ENCODE measurements at places on chromosomes 1 and 21.

DNA sequence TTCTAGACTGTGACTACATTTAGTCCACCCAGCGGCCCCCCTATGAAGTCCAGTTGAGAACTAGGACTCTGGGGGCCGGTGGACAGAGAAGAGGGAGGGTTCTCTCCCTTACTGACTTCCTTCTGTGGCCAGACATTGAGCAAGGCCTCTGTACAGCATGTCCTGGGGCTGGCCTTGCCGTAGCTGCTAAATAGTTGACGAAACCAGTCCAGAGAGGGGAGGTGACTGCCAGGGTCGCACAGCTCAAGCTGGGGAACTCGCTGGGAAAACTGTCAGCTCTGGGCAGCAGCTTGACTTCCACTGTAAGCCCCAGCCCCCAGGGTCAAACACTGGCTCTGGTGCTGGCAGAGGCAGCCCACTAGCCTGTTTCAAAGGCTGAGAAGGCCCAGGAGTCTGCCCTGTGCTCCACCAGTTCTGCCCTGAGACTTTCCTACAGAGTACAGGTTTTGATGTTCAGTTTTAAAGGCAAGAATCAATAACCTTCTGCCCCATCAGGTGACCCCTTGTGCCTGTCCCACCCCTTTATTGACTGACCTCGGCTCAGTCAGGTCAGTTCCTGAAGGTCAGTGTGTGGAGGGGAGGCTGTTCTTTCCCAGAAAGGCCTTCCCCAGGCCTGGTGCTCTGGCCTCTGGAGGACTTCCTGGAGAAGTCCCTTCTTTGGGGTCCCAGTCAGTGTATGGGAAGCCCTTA lies 14.1 kb downstream of the PCSK9 start:
- no peak for DNase-seq

DNA sequence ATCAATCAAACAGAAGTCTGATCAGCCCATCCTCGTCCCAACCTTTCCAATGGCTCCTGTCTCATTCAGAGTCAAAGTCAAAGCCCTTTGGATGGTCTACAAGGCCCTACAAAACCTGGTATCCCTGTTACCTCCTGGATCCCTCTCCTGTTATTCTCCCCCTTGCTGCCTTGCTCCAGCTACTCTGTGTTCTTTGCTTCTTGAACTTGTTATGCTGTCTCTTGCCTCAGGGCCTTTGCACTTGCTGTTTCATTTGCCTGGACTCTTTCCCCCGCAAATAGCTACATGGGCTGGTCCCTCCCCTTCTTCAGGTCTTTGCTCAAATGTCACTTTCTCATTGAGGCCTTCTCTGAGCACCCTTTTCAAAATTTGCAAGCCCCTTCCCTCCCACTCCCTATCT lies 1.4 kb upstream of the CSF3R start:
- DNase-seq = no peak

DNA sequence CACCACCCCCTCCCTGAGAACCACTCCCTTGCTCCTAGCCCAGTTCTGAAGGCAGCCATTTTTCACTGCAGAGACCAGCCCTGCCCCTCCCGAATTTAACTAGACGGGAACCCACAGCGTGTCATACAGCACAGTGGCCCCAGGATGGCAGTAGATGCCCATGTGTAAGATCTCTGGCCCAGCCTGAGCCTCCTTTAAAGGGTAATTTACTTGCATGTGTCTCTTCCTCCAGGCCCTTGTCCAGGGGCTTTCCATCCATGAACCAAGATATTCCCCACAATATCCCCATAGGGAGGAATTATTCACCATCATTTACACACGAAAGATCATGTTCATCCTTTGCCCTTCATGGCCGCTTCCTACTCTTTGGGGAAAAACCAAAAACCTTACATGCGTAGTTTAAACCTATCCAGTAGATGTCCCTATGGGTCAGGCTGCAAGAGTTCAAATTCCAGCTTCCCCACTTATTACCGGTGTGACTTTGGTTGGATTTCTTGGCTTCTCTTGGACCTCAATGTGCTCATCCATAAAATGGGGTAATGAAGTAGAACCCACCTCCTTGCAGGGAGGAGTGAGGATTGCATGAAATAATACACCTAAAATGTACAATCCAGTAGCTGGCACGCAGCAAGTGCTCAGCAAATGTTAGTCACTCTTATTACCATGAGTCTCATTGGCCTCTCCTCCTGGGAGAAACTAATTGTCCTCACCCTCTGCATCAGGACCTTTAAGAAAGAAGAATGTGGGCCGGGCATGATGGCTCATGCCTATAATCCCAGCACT lies 4.0 kb upstream of the LACTBL1 start:
- peak; percentile 12 for DNase-seq

DNA sequence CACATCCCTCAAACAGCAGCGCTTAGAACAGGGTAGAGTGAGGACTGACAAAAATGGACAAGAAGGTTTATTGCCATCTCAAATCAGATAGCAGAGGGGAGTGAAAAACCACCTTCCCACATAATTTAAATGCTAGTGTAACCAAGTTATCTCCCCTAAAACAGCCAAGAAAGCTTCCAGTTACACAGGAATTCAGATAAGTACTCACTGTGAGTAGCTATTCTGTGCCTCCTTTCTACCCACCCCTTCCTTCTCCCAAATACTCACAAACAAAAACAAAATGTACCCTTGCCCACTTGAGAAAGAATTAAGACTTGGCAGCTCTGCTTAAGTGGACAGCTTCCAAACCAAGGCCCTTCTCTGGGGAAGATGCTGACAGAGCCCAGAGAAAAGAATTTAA lies 9.1 kb downstream of the OTUD7B start:
- DNase-seq = no peak

GRCh38 chr1:192615055-192615454 lies 20.9 kb upstream of the RGS13 start:
- no peak for DNase-seq

DNA sequence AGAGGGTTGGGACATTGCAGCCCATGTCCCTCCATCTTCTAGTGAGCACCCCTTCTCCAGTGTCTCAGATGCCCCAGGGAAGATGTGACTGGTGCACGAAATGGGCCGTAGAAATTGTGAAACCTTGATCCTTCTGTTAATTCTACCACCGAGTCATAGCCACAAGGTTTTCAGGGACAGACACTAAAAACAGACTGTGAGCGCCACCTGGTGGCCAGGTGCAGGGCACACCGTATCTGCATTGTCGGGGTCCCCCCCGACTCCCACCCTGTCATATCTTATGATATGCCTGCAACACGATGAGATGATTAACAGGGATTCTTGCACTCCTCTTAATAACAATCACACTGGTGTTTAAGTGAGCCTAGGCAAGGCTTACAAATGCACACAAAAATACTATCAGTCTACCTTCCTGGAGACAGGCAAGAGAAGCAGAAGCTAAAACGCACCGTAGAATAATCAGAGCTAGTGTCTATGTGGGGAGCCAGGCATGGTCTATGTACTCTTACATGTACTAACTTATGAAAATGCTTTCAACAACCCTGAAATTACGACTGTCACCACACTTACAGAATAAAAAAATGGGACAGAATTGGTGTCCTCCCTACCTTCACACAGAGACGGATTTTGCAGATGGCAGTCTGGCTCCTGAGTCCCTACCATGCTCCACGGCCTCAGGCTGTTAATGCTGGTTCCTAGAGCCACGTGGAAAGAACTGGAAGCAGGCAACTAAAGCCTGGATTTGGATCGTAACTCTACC lies 57.9 kb downstream of the FHAD1 start:
- peak; percentile 66 for DNase-seq

DNA sequence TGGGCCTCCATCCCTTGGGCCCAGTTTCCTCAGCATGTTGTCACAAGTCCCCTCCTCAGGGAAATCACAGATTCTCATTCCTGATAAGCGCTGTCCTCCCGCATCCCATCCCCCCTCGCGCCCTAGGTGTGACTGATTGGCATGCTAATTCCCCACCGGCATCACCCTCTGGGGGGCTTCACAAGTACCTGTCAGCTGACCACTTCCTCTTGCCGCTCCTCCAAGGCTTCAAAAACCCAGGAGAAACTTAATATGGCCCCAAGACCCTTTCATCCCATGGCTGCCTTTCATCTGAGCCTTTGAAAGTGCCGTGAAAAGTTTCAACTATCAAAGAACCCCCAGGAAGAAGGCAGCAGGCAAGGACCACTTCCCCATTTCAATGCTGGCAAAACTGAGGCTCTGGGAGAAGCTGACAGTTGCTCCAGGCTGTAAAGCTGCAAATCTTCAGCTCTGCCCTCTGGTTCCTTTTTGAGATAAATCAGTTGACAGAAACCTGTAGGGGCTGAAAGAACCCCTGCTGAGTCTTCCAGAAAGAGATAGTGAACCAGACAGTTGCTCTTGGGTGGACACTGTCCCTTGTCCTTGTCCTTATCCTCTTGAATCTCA lies 12.8 kb upstream of the MIXL1 start:
- no peak for DNase-seq

DNA sequence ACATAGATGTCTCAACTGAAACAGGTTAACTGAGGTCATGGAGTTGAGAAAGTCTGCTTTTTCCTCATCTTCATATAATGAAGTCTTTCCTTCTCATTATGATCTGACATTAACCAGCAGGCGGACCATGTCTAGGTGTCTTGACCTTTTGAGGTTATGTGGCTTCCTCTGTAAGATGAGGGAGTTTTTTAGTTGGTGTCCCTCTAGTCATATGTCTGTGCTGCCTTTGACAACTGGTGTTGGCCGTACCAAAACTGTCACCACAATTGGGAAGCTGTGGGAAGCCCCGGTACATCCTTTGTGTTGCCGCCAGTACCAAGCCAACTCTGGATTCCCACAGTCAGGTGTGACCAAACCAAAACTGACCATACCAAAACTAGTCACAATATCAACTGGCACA lies 105.1 kb downstream of the PBX1 start:
- DNase-seq = no peak

DNA sequence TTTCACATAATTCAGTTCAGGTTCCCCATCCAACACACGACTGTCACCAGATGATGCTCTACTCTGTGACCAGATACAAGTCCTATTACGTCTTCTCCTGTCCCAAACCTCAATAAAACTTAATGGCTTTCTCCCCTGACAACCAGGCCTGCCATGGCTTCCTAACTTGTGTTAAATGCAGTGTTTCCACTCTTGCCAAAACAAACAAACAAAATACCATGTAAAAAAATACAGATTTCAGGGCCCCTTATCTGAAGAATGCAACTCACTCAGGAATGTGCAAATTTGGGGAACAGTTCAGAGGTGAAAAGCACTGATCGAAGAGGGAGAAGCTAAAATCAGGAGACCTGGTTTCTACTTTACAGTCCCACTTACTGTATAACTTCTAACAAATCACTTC lies 863 bp upstream of the NUF2 start:
- DNase-seq = no peak

All from stimulated activated CD8-positive, alpha-beta memory T cell treated with anti-CD3 and anti-CD28 coated beads, Interleukin-4, amount 100 ng/mL, for 24 hours (primary cell).